Stimulated activated CD8-positive, alpha-beta memory T cell treated with anti-CD3 and anti-CD28 coated beads, Interleukin-7, amount 100 ng/mL, for 48 hours (primary cell): ENCODE measurements at places on chromosomes 6 and 20.

- DNase-seq, result no peak
Measured at GRCh38 chr6:4351520-4352321, 216.3 kb upstream of the ECI2 start.

DNA sequence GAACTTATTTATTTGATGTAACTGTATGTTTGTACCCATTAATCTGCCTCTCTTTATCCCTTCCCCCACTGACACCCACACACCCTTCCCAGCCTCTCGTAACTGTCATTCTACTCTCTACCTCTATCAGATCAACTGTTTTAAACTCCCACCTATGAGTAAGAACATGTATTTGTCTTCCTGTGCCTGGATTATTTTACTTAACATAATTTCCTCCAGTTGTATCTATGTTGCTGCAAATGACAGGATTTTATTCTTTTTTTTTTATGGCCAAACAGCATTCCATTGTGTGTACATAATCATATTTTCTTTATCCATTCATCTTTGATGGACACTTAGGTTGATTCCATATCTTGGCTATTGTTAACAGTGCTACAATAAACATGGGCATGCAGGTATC is 49.3 kb downstream of the PHACTR2 start:
- DNase-seq, result no peak

GRCh38 chr20:22207280-22207679 is 377.1 kb downstream of the FOXA2 start:
- no peak for DNase-seq

DNA sequence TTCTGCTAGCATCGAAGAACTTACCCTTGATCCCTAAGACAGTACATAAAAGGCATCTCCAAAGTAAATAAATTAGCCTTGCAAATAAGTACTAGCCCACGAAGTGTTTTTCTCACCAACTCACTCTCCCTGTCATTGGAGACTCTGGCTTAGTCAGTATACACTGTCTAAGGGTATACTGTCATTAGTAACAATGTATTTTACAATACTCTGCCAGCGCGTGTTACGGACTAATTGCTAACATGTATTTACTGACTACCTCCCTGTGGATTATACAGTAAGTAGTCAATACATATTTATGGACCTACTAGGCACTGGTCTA is 72.1 kb downstream of the NFATC2 start:
- no peak for DNase-seq

DNA sequence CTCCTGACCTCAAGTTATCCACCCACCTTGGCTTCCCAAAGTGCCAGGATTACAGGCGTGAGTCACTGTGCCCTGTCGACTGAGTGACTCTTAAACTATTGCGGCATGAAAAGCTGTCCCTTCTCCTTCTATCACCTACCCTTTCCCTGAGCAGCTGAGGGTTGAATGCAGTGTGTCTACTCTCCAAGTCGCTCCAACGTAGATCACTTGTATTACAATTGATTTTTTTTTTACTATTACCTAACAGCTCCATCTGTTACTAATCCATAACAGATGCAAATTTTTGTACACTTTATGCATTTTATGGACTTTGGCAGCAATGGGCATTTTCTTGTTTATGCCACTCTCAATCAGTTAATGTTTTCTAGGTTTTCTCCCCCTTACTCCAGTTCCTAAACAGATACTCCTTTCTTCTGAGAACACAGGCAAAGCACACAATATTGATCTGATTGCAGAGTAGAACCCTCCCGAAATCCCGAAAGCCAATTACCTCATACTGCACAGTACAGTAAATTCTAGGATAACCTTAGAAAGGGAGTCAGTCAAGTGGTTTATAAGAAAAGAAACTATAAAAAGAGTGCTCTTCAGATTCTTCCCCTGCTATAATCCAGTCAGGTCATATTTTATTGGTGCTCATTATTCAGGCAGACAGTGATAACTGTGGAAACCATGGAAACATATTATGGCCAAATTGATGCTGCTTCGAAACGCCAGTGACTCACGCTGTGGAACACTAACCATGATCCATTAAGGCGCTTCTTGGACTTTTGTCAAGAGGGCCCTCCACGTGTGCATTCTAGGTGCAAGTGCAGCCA is 273.0 kb downstream of the ADGB start:
- DNase-seq, result no peak

GRCh38 chr6:5565971-5566370 is 304.7 kb downstream of the FARS2 start:
- no peak for DNase-seq

- no peak for DNase-seq
Measured at GRCh38 chr6:100261486-100261885, 203.2 kb downstream of the SIM1 start.

GRCh38 chr6:37172912-37173492 is 3.0 kb downstream of the PIM1 start:
- DNase-seq, result no peak

- DNase-seq, result no peak
Measured at GRCh38 chr6:21802175-21802822, 208.7 kb downstream of the SOX4 start.

DNA sequence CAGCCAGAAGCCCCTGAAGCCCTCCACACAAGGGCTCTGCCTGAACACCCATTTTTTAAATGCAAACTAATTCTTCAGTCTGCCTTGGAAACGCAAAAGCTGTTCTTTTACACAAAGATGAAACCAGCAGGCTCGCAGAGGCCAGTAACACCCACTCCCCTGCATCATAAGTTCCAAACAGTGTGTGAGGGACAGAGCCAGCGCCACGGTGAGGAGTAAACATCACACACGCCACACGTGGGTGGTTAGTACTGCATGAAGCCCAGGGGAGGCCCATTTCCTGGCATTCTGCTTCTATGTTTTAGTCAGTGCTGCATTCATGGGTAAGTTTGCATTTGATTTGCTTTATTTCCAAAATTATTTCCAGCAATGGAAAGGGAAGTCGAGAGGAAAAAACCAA is 217.7 kb upstream of the RIN2 start:
- no peak for DNase-seq

GRCh38 chr6:16295060-16295459 is 56.7 kb downstream of the GMPR start:
- DNase-seq, result no peak
